ENCODE measurements at places on chromosomes 13 and 19.

GRCh38 chr13:112637017-112637801 is 49.3 kb upstream of the TUBGCP3 start:
- no peak for DNase-seq

DNA sequence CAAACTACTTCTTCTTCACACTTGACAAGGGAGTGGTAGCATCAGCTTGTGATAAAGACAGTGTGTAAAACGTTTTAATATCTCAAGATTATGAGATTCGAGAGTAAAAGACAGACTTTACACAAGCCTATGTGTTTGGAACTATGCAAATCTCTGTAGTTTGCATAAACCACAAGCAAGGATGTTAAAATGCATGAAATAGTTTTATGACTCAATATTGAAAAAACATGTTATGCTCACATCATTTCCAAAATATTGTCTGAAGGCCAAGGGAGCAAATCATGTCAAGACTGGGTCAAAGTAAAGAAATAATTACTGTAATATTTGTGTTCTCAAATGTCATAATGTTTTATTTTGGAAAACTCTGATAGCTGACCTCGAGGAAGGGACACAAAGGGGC is 316.8 kb upstream of the KLF12 start:
- DNase-seq = no peak

- no peak for DNase-seq
Measured at GRCh38 chr19:17722655-17723240, 3.5 kb downstream of the MAP1S start.

DNA sequence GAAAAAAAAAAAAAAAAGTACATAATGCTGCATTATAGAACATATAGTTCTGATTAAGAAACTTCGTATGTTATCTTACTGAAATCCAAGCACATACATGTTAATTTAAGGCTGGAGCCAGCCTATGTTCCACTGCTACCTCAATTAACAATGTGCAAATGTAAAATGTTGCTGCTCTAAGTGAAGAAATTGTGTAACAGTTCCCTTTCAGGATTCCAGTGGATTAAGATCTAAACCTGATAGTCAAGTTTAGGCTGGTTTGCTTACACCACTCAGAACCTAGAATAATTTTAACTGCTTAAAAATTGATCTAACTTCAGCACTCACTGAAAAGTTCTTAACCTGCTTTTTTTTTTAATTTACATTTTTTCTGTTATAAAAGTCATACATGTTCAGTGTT is 4.2 kb downstream of the VPS36 start:
- DNase-seq = no peak

- no peak for DNase-seq
Measured at GRCh38 chr19:57887195-57887941, 1.5 kb downstream of the ZNF814 start.

DNA sequence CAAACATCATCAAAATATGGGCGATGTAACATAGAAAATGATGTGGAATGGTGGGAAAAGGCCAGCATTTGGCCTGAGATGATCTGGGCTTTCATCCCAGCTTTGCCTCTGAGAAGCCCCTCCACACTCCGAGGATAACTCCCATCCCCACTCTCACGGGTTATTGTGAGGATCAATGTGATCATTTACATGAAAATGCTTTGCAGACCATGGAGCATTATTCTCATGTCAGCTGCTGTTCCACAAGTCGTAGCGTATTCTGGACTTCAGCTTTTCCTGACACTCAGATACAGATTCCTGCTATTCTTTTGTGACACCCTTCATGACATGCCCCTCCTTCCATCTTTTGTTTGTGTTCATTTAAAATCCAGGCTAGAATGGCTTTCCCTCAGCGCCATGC is 86.5 kb downstream of the NUFIP1 start:
- no peak for DNase-seq

DNA sequence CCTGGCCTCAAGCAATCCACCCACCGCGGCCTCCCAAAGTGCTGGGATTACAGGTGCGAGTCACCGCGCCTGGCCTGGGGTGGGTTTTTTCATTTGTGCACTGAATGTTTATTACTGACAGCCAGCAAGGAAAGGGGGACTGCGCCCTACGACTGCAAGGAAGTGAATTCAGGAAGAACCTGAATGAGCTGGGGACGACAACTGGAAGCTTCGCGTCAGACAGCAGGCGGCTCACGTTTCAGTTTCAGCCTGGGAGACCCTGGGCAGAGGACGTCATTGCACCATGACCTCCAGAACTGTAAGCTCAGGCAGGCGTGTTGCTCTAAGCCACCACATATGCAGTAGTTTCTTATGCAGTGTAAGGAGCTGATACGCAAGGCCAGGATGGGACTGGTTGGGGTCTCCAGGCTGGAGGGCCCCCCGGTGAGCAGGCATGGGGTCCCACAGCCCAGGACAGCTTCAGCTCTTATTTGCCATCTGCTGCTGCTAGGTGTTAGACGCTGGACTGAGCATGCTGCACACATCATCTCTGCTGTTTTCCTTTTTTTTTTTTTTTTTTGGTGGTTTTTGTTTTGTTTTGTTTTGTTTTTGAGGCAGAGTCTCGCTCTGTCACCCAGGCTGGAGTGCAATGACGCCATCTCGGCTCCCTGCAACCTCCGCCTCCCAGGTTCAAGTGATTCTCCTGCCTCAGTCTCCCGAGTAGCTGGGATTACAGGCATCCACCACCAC is 66.6 kb downstream of the GADD45B start:
- no peak for DNase-seq

DNA sequence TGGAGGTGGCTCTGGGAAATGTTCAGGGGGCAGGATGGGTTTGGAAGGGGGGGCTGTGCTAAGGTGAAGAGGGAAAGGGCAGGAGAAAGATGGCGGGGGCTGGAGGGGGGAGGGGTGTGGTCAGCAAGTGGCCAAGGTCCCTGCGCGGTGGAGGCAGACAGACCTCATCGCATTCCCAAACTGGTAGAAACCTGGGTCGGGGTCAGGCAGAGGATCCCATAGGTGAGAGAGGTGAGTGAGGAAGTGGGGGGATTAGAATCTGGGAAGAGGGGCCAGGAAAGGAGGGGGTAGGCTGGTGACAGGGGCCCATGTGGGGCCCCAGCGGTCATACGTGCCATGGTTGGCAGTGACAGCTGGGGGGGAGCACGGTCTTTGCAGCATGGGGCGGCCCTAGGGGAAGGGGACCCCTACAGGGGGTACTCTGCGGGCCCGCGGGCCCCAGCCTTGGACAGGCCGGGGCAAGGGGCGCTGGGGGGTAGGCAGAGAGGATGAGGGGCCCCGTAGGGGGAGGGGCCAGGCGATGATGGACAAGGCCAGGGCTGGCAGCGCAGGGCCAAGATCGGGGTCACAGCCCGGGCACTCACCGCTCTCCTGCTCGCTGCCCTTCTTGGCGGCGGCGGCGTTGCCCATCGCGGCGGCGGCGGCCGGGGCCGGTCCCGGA is 514 bp downstream of the PRKACA start:
- DNase-seq = peak; percentile 43

- DNase-seq = peak; percentile 69
Measured at GRCh38 chr19:19866611-19867248, 1.0 kb downstream of the ZNF253 start.

DNA sequence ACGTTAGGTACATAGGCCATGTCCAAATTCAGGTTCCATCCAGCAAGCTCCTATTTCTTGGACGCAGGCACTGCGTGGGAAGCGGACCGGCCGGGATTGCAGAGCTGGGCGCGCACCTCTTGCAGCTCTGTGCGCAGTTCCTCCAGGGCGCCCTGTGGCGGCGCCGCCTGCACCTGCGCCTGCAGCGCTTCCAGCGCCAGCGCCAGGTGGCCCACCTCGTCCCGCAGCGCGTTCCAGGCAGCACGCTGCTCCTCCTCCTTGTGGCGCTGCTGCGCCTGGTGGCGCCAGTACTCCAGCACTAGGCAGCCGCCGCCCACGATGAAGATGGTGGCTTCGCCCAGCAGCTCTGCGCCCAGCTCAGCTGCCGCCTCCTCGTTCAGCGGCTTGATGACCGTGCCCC is 31.1 kb downstream of the OPA3 start:
- no peak for DNase-seq

- peak; percentile 65 for DNase-seq
Measured at GRCh38 chr19:56066152-56067023, 54.7 kb downstream of the ZNF787 start.

DNA sequence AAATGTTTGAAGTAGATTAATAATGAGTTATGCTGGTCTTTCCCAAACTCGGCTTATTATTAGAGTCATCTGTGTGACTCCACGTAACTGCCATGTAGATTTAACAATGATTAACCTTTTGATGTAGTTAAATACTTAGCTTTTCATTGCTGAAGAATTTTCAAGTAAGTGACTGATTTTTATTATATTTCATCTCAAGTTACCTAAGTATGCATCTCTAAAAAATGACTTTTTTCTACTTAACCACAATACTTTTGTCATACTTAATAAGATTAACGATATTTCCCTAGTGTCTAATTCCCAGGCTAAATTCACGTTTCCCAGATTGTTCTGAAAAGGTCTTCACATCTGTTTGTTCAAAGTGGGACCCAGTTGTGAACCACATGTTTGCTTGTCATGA is 17.8 kb downstream of the BIVM start:
- DNase-seq = no peak

- DNase-seq = no peak
Measured at GRCh38 chr19:56199687-56200086, 2.1 kb upstream of the ZSCAN5B start.

GRCh38 chr19:4372165-4373012 is 28.0 kb downstream of the SH3GL1 start:
- no peak for DNase-seq

DNA sequence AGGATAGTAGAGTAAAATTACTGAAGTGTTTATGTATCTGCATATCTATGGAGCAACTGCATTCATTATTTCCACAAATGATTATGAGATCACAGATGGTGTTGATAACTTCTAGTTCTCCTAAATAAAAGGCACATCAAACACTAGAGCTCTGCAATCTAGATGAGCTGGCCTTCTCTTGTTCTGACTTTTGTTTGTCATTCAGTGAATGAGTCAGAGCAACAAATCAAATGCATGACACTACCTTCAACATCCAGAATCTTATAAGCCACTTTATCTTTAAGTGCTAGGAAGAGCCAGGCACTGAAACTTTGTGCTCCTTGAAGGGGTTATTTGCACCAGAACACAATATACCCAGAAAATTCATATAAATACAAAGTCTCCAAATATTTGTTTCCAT is 456.0 kb downstream of the PCDH17 start:
- DNase-seq = no peak

- DNase-seq = no peak
Measured at GRCh38 chr13:78197231-78197630, 278.6 kb upstream of the EDNRB start.

DNA sequence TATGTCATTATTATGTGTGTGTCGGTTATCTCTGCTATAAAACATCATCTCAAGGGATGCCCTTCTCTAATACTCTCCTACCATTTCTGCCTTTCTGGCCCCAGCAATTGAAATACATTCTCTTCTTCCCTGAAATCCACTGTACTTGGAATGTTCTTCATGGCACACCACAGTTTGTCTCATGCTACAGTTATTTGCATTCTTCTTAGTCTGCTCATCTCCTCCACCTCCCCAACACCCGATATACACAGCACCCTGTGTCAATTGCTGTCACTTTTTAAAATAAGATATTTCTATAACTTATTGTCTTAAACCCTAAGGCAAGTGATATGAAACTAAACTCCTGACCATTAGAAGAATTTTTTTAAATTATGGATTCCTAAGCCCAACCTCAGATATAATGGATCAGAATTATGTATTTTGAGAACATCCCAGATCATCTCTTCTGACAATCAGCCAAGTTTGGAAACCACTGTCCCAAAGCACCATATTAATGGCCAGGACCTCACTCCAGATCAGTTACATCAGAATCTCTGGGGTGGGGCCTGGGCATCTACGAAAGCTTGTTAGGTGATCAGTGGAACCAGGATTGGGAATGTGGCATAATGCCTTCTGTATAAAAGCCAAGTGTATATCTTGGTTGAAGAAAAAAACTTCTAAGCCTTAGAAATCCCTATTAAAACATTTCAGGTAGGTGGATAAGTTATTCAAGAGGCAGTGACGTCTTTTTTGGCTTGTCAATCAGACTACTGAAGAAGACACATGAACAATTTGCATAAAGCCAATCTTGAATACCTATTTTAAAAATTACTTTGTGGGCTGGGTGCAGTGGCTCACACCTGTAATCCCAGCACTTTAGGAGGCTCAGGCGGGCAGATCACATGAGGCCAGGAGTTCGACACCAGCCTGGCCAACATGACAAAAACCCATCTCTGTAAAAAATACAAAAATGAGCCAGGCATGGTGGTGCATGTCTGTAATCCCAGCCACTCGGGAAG is 30.0 kb upstream of the KBTBD7 start:
- DNase-seq = no peak

- DNase-seq = no peak
Measured at GRCh38 chr19:1268226-1269064, 687 bp upstream of the CIRBP start.

DNA sequence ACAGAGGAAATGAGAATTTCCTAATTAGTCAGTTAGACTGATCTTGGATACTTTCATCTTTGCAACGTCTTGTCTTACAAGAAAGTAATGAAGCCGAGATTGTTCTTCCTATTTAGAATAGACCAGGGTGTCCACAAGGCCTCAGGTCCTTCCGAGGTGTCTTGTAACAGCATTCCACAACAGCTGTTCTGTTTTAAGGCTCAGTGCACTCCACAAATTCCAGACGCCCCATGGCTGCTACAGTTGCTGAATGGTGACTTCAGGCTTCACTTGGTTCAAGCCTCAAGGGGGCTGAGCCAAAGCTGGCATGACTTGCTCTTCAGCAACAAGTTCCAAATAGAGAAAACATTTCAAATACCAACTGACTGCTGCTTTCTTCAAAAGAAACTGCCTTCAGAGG is 143.4 kb downstream of the SHISA2 start:
- no peak for DNase-seq

DNA sequence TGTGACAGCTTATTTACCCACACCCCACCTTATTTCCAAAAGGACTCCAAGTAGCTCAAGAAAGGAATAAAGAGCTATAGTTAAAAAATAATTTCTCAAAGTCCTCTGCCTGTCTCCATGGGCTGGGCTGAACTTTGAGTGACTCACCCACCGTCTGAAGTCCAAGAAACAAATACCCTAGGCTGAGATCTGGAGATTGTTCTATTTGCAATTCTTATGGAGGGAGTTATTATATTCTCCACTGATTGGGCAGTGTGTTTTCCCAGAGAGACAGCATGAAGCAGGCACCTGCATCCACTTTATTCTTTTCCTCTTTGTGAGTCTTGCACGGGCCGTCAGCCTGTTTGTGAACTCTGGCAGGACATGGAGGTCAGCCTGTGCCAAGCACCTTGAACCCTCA is 63.2 kb downstream of the SHISA2 start:
- no peak for DNase-seq

All from DND-41 (cell line).